Heart left ventricle (tissue), 16 donors: ENCODE measurements at places on chromosomes 11 and 22.

GRCh38 chr11:1834779-1835670, at the start of gene SYT8:
SYT8 (plus strand) TSS chr11:1834990; CDS start chr11:1835106, 116 bp downstream.
- DNase-seq: no peak

GRCh38 chr22:49502126-49502826, 325.4 kb downstream of the BRD1 start:
- DNase-seq: no peak

DNA sequence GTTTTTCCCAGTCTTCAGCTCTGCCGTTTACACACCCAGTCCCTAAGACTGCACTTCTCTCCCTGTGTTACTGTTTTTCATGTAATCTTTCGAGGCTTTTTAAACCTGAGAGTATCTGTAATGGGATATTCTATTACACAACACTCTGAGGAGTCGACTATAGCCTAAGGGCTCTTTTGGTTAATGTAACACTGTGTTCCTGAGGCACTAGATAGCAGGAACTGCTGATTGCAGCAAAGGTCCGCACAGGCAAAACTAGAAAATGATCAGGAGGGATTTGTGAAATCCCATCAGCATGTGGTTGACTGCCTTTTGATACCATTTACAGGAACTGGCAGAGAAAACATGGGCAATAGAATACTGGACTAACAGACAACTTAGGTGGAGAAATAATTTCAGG, 512.3 kb upstream of the RAG2 start:
- DNase-seq: no peak

DNA sequence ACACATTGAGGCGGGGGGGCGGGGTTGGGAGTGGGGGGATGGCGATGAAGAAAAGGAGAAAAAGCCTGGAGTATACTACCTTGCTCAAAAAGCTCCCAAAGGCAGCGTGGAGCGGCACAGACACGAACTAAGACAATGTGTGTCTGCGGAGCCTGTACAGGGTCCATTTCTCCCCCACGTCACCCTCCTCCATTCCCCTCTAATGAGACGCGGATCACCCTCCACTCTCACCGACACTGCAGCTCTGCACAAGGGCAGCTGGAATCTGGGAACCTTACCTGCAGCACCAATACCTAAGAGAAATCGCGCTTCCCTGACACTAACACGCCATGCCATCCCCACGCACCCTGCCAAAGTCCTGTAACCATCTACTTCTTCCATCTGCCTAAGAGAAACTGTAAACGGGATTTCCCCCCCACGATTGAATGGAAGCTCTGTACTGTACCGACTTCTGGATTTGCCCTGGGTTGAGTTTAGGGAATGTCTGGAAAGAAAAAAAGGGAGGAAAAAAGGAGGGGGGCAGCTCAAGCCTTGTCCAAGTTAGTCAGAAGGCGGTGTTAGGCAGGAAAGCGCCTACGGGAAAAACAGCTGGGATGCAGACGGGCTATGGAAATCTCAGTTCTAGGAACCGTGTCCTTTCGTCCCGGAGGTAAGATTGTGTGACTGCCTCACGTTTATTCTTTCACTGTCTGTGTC, 125.7 kb upstream of the C11orf58 start:
- peak; percentile 24 for DNase-seq

GRCh38 chr11:25988178-25988577, 343.8 kb upstream of the ANO3 start:
- DNase-seq: no peak

DNA sequence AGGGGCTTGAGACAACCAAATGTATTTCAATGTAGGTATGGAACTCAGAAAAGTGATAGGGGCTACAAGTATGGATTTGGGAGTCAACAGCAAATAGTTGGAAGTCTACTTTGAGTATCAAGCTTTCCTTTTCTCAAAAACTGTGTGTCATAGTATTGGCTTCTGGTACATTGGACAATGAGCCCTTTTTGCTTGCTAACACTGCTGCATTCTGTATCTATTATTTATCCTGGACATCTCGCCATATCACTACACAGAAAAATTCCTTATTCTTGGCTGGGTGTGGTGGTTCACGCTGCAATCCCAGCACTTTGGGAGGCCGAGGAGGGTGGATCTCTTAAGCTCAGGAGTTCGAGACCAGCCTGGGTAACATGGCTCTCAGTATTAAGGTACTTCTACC, 18.4 kb downstream of the CYP2R1 start:
- DNase-seq: no peak

DNA sequence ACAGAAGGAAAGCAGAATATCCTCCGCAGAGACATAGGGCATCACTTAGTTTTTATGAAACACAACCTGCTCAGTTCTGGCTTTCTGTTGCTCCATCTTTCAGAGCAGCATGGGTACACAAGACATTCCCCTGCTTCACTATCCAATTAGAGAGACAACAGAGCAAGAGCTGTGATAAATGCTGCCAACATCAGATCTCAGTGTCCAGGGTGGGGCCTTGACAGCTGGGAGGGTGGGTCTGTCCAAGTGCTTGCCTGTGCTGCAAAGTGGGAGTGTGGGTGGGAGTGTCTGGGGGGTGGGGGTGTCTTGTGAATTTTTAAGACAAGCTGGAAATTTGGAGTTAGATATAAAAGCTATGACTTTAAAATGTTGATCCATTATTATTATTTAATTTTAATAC, 369.6 kb downstream of the TENM4 start:
- DNase-seq: no peak

- no peak for DNase-seq
These were observed 11.5 kb downstream of the PKNOX2 start for GRCh38 chr11:125175896-125176575.

DNA sequence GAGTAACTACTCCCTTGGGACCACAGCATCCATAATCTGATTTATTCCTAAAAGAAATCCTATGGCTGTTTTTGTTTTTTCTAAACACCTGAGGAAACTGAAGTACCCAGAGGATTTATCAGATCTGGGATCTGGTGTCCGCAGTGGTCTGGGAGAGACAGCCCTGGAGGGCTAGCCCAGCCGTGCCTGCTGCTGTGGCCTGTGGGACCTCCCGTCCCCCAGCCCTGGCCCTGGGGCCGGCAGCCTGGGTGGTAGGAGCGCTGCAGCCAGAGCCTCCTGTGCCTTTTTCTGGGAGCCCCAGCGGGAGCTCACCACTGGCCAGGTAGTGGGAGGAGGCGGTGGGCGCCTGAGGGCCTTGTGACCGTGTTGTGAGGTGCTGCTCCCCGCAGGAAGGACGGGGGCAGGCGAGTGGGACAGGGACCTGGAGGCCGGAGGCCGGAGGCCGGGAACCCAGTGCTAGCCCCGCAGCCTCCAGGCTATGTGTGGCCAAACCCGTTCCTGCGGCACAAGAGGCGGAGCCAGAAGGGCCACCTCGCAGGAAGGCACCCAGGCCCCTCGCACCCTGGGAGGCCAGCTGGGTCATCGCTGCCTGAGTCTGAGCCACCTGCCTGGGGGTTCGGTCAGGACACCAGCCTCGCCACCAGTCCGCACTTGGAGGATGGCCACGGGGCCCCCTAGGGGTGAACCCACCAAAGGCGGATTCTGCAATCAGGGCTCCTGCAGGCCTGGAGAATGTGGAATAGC, 18.2 kb upstream of the C11orf96 start:
- no peak for DNase-seq

- no peak for DNase-seq
These were observed 102.1 kb upstream of the IGLL5 start for GRCh38 chr22:22785316-22786065.

DNA sequence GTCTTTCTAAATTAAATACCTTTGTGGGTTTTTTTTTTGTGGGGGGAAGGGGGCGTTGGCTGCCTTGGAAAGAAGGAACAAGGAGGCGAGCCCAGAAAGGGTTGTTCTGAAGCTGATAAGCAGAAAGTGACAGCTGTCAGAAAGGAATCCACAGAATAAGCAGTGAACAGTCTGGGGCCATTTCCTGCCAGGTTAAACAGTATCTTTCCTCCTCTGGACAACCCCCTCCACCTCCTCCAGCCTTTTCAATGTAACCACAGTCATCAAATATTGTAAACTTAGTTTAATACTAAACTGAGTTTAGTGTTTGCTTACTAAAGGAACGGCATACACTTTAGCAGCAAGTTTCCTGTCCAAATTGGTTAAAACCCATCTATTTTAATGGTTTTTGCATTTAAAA, 271.2 kb upstream of the SYN3 start:
- DNase-seq: no peak

DNA sequence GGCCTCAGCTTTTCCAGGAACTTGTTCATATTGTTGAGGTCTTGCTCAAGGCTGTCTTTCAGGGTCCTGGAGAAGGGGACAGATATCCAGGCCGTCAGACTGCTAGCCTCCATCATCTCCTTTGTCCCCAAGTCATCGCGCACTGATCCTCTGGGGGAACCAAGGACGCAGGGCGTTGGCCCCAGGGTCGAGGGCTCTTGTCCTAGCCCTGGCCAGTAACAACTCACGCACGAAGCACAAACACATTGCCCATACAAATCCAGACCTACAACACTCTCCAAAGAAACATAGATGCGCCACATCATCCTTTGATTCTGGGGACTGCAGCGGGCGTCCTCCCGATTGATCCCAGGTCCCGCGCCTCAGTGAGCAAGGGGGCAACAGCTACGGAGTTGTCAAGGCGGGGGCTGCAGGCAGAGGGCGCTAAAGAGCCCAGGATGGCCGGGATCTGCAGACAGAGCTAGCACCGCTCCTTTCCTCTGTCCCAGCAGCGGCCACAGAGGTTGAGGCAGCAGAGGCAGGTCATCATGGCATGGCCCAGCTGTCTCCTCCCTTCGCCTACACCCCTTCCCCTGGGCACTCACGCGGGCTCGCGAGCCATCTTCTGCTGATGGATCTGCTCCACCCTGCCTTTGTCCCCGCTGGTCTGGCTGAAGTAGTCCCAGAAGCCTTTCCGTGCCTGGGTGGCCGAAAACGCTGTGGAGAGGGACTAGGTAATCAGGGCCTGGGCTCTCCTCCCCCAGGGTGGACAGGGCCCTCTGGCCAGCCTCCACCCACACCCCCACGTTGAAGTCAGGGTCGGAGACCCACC, 472 bp downstream of the APOA5 start:
- peak; percentile 78 for DNase-seq

- no peak for DNase-seq
These were observed 6.5 kb upstream of the MYRF start for GRCh38 chr11:61745781-61746441.
